ENCODE measurements at places on chromosomes 6 and 20.

DNA sequence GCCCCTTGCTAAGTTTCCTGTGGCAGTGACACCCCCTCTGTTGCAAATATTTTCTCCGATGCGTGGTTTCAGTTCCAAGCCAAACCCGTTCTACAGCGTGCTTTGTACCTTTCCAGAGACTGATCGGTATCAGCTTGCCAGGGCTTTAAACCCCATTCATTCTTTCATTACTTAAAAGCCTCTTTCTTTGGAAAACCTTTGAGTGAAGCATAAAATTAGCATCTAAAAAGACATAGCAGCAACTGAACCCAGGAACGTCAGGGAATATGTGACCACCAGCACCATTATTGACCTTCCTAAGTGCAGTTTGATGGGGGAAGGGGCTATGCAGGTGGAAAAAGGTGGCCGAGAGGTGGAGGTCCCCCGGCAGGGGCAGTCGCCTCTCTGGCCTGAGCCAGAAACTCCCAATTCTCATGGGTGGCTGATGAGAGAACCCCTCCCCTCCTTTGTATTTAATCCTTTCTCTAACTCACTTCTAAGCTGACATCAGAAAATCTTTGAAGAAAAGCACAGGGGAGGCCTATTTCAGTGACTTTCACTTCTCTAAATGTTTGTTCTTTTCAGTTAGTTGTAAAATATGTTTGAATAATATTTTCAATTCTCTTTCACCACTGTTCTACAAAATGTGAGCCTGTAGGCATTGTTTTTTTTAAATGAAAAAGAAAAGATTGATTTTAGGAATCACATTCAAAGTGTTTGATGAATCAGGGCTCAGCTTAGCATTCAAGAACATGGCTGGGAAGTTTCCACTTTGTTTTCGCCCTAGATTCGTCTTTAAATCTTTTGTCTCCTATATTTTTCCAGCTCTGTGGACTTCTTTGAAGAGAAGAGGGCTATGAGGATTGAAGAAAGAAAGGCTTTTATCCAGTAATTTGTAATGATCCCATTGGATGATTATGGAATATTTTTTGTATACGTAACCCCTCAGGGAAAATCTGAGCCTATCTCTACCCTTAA lies 89.2 kb downstream of the RSPH3 start:
- no peak for DNase-seq

DNA sequence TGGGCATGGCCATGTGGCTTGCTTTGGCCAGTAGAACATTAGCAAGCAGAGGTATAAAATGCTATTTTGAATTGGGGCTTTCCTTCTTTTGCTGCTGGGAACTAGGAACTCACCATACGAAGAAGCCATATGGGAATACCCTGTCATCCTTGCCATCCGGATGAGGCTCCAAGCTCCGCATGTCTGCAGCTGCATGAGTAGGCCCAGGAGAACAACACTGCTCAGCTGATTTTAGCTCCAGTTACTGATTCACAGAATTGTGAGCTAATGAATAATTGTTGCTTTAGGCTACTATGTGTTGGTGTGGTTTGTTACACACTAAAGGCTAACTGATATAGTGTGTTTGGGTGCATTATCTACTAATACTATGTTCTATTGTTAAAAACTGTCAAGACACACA lies 2.7 kb upstream of the PLCB4 start:
- peak; percentile 33 for DNase-seq

- DNase-seq = no peak
Measured at GRCh38 chr6:82145926-82146452, 101.6 kb downstream of the IBTK start.

- no peak for DNase-seq
Measured at GRCh38 chr20:44931911-44932310, 22.1 kb downstream of the PABPC1L start.

- no peak for DNase-seq
Measured at GRCh38 chr6:149862922-149863697, 1.0 kb downstream of the LRP11 start.

- no peak for DNase-seq
Measured at GRCh38 chr6:4543596-4543995, 232.6 kb upstream of the CDYL start.

DNA sequence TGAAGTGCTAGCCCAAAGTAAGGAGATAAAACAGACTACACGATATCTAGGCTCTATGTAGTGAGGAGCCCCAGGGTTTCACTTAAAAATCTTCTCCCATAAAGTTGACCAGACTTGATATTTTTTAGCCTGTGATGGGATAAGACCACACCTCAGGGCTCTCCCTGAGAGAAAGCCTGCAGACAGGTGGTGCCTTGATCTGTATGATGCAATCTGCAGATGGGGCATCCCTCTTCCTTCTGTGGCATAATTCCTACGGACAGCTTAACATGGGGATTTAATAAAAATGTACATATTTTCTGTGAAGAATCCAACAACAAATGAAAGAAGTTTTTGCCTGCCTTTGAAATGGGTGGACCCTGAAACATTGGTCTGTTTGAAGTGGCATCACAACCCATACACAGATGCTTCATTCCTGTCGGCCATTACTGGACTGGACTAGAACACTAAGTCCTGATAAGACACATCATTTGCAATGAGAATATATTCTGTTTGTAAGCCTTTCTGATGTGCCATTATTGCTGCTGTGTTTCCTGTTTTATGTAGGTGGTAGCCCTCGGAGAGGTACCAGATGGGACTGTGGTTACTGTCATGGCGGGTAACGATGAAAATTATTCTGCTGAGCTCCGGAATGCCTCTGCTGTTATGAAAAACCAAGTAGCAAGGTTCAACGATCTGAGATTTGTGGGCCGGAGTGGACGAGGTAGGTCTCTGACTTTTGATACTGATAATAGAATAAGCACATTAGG lies 53.8 kb upstream of the SUPT3H start:
- no peak for DNase-seq

DNA sequence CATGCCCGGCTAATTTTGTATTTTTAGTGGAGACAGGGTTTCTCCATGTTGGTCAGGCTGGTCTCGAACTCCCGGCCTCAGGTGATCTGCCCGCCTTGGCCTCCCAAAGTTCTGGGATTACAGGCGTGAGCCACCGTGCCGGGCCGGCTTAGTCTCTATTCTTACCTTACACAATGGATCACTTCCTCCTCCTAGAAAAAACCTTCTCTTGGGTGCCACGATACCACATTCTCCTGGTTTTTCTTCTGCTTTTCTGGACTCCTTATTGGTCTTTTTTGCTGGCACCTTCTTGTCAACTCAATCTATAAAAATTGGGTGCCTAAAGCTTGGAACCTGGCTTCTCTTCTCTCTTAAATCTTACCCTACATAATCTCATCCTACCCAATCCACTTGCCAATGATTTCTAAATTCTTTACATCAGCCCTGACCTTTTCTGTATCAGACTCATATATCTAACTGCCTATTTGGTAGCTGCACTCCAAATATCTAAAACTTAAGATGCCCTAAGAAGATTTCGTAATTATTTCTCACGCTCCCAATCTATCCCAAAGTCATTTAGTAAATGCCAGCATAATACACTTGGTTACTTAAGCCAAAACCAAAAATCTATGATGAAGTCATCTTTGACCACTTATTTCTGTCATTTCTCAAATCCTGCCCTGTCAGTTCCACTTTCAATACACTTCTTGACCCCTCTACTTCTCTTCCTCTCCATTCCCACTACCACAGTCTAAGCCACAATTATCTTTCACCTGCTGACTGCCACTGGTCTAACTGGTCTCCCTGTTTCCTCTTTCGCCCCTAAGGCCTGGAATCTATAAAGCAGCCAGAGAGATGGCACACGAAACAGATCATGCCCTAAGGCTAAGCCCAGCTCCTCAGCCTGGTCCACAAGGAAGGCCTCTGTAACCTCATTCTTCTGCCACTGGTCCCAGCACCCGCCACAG lies 43.2 kb downstream of the ELMO2 start:
- no peak for DNase-seq

DNA sequence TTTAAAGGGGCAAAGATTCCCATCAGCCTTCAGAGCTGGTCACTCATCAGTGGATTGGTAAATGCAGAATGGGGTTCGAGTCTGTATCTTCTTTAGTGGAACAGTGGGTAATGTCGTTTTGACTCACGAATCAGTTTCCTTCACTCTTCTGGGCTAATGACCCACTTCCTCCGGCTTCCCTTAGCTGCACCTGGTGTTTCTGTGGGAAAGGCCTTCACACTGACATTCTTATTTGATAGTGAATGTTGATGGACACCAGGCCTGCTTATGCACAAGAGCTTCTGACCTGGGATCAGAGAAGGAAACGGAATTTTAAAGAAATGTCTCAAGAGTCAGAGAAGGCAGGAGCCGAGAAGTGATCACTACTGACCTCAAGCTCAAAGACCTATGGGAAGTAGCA lies 272.0 kb upstream of the SULF2 start:
- DNase-seq = no peak

GRCh38 chr20:48956052-48956451 lies 34.5 kb downstream of the ARFGEF2 start:
- DNase-seq = no peak

DNA sequence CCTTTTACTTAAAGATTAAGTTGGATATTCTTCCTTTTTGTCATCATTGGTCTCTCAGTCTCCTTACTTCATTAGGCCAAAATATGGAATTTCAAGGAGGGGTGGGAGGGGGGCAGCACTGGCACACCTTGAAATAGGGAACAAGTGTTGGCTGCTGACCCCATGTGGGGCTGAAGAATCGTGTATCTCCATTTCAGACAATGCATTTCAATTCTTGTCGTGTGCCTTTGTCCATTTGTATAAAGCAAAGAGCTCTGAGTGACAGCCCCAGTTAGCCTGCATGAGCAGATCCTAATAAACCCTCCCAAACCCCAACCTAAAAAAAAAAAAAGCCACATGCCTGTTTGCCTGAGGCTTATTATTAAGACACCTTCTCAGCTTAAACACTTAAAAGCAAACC lies 1.0 kb upstream of the TFAP2D start:
- DNase-seq = no peak

All from left renal pelvis (tissue), 4 donors.